ENCODE measurements at places on chromosomes 1 and 21.
A peak's percentile ranks its signal among the peaks of the same experiment; 100 is the strongest.

DNA sequence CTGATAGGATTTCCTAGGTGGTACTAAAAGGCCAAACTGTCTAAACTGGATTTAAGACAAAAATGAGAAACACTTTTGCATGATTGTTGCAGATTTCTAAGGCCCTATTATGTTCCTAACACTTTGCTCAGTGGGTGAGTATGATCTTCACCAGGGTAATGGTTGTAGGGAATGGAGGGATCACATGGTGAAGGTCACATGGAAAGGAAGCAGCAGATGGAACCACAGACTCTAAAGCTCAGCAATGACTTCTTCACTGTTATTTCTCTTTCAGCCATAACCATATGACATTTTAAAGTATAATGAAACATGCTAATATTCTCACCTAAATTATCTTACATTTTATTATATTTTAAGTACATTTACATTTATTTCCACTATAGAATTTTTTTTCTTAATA is 51.5 kb downstream of the CHRM3 start:
- DNase-seq = no peak

DNA sequence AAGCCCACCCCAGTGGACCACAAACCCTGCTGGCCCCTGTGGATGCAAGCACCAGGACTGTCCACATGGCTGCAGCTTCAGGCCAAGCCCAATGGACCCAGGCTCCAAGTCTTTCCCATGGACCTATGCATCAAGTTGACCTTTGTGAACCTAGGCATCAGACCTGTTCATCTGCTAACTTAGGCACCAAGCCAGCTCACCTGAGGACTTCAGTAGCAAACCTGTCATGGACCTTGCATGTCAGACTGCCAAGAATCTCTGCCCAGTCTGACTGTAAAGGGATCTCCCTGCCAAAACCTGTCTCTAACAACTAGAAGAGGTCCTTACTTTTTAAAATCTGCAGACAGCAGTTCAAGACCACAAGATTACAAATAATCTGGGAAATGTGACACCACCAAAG is 37.8 kb downstream of the FMO3 start:
- DNase-seq = no peak

- no peak for DNase-seq
Measured at GRCh38 chr21:22900490-22900889, 1902.3 kb downstream of the NCAM2 start.

GRCh38 chr1:219000005-219000404 is 173.7 kb upstream of the LYPLAL1 start:
- DNase-seq = no peak

DNA sequence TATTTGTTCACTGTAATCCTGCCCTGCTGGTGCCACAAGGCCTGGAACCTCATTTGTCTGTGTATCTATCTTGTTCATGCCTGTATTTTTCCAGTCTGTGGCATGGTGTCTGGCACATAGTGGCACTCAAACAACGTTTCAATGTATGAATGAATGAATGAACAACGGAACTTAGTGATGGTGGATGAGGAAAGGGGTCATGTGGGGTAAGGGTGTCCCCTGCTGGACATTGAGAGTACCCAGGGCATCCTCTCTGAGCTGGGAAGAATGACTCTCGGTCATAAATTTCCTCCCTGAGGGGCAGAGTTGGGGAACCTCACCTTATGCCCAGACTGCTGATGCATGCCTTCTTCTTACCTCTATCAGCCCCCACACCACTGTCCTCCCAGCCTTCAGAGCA is 18.9 kb upstream of the ZNF683 start:
- DNase-seq = peak; percentile 23

DNA sequence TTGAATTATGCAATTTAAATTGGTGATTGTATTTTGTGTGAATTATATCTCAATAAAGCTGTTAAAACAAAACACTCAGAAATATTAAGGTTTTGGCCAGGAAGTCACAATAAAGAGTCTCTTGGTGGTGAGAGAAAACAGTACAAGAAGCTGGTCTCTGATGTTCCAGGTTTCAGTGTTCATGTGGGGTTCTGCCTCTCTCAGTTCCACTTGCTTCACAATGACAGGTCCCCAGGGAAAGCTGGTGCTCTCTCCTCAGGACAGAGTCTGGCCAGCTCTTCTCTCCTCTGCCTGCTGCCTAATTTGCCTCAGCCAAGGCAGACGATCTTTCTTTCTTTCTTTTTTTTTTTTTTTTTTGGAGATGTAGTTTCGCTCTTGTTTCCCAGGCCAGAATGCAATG is 342.9 kb upstream of the PLXNA2 start:
- DNase-seq = no peak

- peak; percentile 7 for DNase-seq
Measured at GRCh38 chr21:38712071-38712470, 93.7 kb upstream of the ETS2 start.

- no peak for DNase-seq
Measured at GRCh38 chr1:146049436-146049835, 27.9 kb upstream of the HJV start.

- no peak for DNase-seq
Measured at GRCh38 chr1:164601399-164602100, 42.6 kb downstream of the PBX1 start.

DNA sequence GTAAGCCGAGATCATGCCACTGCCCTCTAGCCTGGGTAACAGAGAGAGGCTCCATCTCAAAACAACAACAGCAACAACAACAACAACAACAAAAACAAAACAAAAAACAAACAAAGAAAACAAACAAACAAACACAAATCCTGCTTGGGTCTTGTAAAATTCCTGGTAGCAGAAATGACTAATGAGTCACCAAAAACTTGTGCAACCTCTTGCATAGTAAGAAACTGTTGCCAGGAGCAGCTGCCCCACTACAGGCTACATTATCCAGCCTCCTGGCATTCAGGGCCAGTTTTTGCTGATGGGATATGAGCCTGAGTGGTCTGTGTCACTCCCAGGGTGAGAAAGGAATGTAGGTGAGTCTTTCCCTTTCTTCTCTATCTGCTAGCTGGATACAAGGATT is 245.4 kb downstream of the TNR start:
- DNase-seq = no peak

DNA sequence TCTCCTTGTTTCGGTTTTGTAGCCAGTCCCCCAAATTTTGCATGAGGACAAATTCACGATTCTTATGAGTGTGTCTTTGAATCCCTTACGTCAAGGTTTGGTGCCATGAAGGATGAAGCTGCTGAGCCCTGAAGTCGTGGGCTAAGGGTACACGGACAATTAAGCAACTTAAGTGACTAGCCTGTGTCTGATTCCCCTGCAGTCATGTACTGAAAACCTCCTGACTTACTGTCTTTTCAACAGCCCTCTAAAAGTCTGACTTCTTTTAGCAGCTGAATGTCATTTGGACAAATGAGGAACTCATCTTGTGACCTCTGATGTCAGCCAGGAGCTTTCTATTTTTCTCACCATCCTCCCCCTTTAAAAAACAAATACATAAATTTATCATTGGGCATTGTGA is 27.1 kb upstream of the C1orf105 start:
- DNase-seq = no peak

DNA sequence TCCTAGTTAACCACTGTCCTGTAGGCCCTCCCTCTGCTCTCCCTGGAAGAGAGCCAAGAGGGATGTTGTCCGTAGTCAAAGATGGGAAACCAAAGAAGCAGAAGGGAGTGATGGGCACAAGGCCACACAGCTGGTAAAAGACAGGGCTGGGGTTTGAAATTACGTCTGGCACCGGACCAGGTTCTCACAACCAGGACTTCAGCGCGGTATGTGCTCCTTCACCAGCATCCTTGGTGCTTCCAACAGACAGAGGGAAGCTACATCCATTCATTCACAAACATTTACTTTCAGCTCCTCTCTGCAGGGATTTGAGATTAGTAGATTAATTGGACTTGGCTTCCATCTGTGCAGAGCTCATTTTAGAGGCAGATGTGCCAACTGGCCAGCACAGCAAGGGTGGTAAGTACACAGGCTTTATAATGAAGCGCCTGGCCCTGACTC is 191.2 kb downstream of the TRABD2B start:
- DNase-seq = no peak

DNA sequence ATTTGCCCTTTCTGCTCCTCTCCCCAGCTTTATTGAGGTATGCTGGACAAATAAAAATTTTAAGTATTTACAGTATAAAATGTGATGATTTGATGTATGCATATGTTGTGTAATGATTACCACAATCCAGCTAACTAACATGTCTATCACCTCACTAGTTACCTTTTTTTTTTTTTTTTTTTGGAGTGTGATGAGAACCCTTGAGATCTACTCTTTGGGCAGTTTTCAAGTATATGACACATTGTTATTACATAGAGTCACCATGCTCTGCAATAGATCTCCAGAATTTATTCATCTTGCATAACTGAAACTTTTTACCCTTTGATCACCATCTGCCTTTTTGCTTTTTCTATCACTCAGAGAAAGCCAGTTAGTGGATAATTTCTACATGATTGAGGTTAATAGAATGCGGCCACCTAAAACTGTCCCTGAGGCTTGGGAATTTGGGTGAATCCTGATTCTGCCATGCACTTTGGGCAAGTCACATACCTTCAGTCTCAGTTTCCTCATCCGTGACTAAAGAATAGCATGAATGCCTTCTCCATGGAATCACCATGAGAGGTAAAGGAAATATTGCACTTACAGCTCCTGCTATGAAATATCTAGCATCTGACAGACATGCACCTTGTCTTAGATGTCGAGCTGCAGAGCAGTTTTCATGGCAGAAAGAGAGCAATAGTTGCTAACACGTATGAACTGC is 295.2 kb downstream of the DISC1 start:
- no peak for DNase-seq

DNA sequence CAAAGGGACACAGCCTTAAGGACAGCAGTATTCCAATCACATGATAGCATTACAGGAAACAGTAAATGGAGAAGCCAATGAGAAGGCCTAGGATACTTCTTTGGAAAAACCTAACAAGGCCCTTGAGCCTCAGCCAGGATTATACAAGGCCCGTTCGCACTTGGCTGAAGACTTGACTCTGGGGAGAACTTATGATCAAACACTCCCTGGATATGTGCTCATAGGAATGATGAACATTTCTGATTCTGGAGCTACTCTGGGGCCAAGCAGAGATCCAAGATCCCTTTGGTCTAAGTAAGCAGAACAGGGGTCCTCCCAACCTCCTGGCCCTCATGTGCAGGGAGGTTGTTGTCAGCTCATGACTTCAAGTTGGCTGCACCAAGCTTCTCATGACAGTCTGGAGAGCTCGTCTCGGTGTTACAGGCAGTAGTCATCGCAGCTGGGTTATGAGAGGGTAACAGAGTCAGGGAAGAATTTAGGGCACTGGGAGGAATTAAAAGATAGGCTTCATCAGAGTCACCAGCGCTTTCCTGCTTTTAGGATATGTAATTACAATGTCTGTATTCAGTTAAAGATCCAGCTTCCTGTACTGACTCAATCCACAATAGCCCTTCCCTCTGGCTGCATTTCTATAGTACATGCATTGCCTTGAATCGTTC is 92.5 kb upstream of the IRF2BP2 start:
- no peak for DNase-seq

- no peak for DNase-seq
Measured at GRCh38 chr1:25651036-25651640, 34.5 kb downstream of the MAN1C1 start.

- DNase-seq = no peak
Measured at GRCh38 chr1:211330282-211330936, 3.8 kb downstream of the TRAF5 start.

DNA sequence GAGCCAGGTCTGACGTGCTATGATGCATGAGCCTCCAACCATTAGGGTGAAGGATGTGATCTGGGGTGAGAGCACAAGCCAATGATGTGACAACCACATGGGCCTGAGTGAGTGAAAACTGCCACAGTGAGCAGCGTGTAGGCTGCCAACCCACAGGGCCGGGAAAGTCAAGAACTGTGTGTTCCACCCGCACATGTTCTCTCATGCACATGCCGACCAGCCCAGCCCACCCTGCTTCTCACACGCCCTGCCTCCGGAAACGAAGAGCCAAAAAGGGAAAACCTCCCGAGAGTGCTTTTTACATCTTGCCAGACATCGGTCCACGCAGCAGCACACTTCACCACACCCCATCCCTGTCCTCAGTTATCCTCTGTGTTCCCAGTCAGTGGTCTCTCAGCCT is 197.0 kb downstream of the CACNA1E start:
- no peak for DNase-seq

- DNase-seq = no peak
Measured at GRCh38 chr1:232891071-232891470, 59.3 kb upstream of the NTPCR start.

DNA sequence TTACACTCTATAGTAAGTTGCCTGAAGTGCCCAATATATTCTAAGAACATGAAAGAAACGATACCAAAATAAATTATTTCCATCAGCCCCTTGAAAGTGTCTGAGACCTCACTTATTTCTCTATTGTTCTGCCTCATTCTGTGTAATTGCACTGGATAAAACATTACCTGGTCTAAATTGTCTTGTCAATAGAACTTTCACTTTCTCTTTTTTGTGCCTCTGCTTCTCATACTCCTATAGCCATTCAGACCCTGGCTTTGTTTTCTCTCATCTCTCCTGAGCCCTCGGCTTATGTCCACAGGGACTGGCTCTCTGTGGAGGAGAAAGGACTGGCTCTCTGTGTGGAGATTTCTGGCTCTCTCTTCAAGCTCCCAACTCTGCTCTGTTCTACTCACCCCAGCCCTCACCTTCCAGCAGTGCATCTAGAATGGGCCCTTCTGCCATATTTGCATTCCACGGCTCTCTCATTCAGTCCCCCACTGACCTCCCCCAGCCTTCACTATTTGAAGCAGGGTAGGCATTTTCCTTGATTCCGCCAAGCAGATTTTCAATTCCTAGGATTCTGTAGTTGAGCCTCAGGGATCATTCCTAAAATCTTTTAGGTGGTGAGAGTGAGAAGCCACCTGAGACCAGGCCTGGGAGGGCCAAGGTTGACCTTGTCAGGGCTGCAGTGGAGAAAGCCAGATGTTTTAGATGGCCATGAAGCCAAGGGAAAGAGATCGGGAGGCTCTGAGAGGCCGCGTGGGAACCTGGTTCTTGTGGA is 15.9 kb upstream of the GALNT2 start:
- DNase-seq = no peak

DNA sequence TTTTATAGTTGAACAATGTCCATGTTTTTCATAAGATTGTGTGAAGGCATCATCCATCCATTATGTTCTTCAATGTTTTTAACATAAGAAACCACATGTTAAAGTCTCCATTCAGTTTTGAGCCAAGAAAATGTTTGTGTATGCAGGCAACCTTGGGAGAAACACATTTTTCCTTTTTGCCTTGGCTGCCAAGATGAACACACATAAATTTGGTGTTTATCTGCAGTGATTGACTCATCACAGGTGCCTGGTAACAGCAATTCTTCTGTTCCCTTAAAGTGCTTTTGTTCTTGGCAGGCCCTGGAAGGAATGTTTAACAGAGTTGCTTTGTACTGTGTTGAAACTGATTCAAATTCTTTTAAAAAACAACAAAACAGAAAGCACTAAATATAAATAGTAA is 709.9 kb upstream of the ADGRL4 start:
- DNase-seq = no peak

GRCh38 chr1:230401763-230402294 is 24.3 kb downstream of the PGBD5 start:
- no peak for DNase-seq
